Esophagus muscularis mucosa (tissue), 4 donors: ENCODE measurements at places on chromosomes 13 and 19. TPM values are rescaled to one million over a fixed set of nuclear protein-coding genes. Genes with fewer than 3 reads are reported as not detected.

Gene CGB1
- not detected for total RNA-seq

Gene CNN2
- 47.3 TPM for total RNA-seq

Gene KDM4B
- total RNA-seq, result 26.0 TPM

Gene CLDN10
- total RNA-seq, result 1.2 TPM

Gene HCN2
- total RNA-seq, result 0.42 TPM

DNA sequence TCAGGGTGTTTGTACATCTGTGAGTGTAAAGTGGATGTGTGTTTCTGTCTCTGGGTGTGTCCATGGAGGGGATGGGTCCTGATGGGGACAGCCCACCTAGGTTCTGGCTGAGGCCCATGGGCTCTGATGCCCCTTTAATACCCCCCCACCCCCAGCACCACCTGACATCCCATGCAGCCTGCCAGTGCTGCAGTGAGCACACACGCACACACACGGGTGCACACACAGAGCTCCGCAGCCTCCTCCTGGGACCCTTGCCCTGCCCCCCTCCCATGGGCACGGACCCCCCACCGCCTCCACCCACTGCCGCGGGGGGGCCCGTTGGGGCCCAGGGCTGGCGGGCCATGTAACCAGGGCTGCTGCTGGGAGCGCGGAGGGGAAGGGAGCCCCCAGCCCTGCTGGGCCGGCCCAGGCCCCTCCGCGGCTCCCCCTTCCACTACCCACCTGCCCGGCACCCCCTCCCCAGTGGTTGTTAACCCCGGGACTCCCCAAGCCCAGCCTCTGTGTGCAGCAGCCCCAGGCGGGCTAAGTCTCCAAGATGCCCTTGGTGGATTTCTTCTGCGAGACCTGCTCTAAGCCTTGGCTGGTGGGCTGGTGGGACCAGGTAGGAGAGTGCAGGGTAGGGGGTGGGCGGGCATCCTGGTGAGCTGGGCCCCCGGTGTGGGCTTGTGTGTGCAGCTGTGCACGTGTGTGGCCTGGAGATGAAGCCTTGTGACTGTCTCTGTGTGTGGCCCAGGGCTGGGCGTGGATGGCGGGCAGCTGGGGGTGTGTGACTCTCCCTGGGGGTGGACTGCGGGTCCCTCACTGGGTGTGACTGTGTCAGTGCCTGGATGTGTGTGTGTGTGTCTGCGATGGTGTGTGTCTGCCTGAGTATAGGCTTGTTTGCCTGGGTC lies 32.6 kb downstream of the PDE4A start:
- no peak overlapping the region for H3K4me3 ChIP-seq
- peaks cover 6% of the 10 kb centered on the region for H3K4me1 ChIP-seq
- no peaks in the 10 kb centered on the region for H3K27me3 ChIP-seq
- H3K36me3 ChIP-seq, result peaks cover 45% of the 10 kb centered on the region
- H3K27ac ChIP-seq, result no peak overlapping the region

DNA sequence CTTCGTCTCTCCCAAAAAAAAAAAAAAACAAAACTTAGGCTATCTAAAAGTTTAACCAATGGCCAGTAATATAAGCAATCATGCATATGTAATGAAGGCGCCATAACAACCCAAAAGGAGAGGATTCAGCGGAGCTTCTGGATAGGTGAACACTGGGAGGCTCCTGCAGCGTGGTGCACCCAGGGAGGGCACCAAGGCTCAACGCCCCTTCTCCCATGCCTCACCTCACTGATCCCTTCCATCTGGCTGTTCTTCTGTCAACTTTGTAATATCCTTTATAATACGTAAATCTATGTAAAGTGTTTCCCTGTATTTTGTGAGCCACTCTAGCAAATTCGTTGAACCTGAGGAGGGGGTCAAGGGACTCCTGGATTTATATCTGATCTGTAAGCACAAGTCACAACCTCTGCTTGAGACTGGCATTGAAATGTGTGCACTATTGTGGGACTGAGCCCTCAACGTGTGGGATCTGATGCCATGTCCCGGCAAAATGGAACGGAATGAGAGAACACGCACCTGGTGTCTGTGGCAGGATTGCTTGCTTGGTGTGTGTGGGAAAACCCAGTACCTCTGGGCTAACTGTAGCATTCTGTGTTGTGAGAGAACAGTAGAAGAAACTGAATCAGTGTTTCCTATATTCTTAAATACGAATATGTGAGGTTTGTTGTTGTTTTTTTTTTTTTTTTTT lies 521 bp upstream of the ZNF665 start:
- no peaks in the 10 kb centered on the region for H3K27me3 ChIP-seq
- peaks cover 32% of the 10 kb centered on the region for H3K4me1 ChIP-seq
- peak overlapping the region; percentile 85 for H3K27ac ChIP-seq
- peak overlapping the region; percentile 59 for H3K4me3 ChIP-seq

DNA sequence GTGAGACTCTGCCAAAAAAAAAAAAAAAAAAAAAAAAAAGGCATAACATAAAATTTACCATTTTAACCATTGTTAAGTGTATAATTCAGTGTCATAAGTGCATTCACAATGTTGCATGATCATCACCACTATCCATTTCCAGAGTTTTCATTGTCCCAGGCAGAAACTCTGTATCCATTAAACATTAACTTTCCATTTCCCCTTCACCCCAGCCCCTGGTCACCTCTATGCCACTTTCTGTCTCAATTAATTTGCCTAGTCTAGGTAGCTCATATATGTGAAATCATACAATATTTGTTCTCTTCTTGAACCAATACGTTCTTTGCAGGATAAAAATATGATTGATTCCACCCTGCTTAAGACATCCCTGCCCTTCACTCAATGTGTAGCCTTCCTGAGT lies 31.0 kb upstream of the VWA8 start:
- no peak overlapping the region for H3K4me3 ChIP-seq
- no peak for DNase-seq
- H3K36me3 ChIP-seq, result no peaks in the 10 kb centered on the region
- no peak overlapping the region for H3K27ac ChIP-seq
- H3K4me1 ChIP-seq, result no peaks in the 10 kb centered on the region

GRCh38 chr13:113519556-113519955 lies 29.0 kb upstream of the DCUN1D2 start:
- no peaks in the 10 kb centered on the region for H3K4me1 ChIP-seq
- no peak overlapping the region for H3K27ac ChIP-seq
- no peak overlapping the region for H3K4me3 ChIP-seq
- no peaks in the 10 kb centered on the region for H3K27me3 ChIP-seq

GRCh38 chr19:44725251-44725650 lies 23.3 kb upstream of the BCL3 start:
- no peaks in the 10 kb centered on the region for H3K27me3 ChIP-seq
- DNase-seq, result no peak
- no peaks in the 10 kb centered on the region for H3K36me3 ChIP-seq
- peaks cover 28% of the 10 kb centered on the region for H3K4me1 ChIP-seq
- H3K4me3 ChIP-seq, result no peak overlapping the region
- no peak overlapping the region for H3K27ac ChIP-seq

- H3K27me3 ChIP-seq, result no peaks in the 10 kb centered on the region
- no peaks in the 10 kb centered on the region for H3K36me3 ChIP-seq
- no peak for DNase-seq
- H3K4me1 ChIP-seq, result no peaks in the 10 kb centered on the region
These were observed 15.6 kb upstream of the NBEA start for GRCh38 chr13:34926508-34926907.

GRCh38 chr19:50333737-50334617 lies 4.8 kb upstream of the KCNC3 start:
- DNase-seq, result no peak
- no peaks in the 10 kb centered on the region for H3K36me3 ChIP-seq
- H3K27ac ChIP-seq, result peak overlapping the region; percentile 71
- H3K4me3 ChIP-seq, result peak overlapping the region; percentile 50

DNA sequence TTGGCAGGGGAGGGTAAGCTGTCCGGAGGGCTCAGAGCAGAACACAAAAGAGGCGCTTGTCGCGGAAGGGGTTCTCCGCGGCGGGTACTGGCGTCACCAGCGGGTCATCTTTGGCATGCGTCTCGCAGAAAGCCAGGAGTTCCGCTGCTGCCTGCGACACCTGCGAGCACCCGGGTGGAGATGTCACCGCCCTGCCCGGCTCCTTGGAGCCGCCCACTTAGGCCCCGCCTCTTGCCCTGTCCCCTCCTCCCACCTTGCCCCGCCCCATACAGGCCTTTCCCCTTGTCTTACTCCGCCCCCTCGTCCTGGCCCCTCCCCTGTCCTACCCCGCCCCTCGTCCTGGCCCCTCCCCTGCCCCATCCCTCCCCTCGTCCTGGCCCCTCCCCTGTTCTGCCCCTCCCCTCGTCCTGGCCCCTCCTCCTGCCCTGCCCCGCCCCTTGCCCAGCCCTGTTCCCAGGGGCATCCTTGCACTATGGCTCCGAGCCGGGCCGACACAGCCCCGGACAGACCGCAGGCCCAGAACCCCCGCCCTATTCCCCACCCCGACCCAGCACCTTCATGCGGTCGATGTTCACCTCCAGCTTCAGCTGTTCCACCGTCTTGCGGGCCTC lies 1.9 kb downstream of the GNG8 start:
- H3K27ac ChIP-seq, result no peak overlapping the region
- H3K27me3 ChIP-seq, result no peaks in the 10 kb centered on the region
- peak overlapping the region; percentile 52 for H3K4me3 ChIP-seq

GRCh38 chr13:61777271-61777670 lies 361.6 kb upstream of the PCDH20 start:
- no peaks in the 10 kb centered on the region for H3K36me3 ChIP-seq
- H3K27me3 ChIP-seq, result no peaks in the 10 kb centered on the region
- peaks cover 6% of the 10 kb centered on the region for H3K4me1 ChIP-seq
- DNase-seq, result no peak

GRCh38 chr19:14775869-14776586 lies 2.3 kb downstream of the ADGRE2 start:
- no peak for DNase-seq
- H3K27ac ChIP-seq, result no peak overlapping the region
- no peaks in the 10 kb centered on the region for H3K36me3 ChIP-seq

GRCh38 chr13:40472427-40473220 lies 193.8 kb downstream of the FOXO1 start:
- no peaks in the 10 kb centered on the region for H3K36me3 ChIP-seq
- no peak for DNase-seq
- H3K27ac ChIP-seq, result no peak overlapping the region
- H3K4me1 ChIP-seq, result peaks cover 27% of the 10 kb centered on the region
- H3K27me3 ChIP-seq, result no peaks in the 10 kb centered on the region

- H3K36me3 ChIP-seq, result no peaks in the 10 kb centered on the region
- H3K4me3 ChIP-seq, result no peak overlapping the region
- H3K27ac ChIP-seq, result no peak overlapping the region
- DNase-seq, result no peak
- peaks cover 16% of the 10 kb centered on the region for H3K4me1 ChIP-seq
- no peaks in the 10 kb centered on the region for H3K27me3 ChIP-seq
These were observed 67.8 kb downstream of the DGKH start for GRCh38 chr13:42116225-42116624.

DNA sequence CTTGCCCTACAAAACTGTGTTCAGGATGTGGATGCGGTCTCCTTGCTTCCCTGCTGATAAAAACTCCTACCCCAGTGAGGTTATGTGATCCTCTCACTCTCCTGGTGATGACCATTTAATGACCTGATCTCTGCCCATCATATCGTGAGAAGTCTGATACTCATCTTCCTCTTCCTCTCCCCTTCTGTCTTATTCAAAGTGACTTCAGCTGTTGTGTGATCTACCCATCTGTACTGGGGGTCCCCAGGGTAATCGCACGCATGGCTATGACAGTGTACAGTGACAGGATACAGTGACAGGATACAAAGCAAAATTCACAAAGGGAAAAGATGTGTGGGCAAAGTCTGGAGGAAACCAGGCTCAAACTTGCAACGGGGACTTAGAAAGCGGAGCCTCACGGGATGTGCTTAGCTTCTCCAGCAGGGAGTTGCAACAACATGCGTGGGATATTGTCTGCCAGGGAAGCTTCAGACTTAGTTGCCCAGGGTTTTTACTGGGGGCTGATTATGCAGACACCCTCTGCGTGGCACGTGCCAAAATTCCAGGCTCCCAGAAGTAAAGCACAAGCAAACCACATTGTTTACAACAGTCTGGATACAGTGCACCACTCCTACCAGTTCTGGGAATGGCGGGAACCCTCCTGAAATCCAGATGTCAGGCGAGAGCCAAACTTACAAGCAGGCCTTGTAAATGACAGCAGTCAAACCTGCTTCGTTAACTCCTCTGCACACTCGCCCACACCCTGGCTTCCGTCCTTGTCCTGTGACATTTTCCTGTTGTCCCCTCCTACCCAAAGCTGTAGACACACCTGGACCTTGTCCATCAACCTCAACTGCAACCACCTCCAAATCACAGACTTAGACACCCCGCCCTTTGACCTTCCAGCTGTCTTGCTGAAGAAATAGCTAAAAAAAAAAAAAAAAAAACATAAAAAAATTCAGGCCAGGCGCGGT lies 18.0 kb upstream of the GARRE1 start:
- DNase-seq, result no peak
- H3K36me3 ChIP-seq, result no peaks in the 10 kb centered on the region
- peaks cover 22% of the 10 kb centered on the region for H3K4me1 ChIP-seq
- no peak overlapping the region for H3K27ac ChIP-seq

DNA sequence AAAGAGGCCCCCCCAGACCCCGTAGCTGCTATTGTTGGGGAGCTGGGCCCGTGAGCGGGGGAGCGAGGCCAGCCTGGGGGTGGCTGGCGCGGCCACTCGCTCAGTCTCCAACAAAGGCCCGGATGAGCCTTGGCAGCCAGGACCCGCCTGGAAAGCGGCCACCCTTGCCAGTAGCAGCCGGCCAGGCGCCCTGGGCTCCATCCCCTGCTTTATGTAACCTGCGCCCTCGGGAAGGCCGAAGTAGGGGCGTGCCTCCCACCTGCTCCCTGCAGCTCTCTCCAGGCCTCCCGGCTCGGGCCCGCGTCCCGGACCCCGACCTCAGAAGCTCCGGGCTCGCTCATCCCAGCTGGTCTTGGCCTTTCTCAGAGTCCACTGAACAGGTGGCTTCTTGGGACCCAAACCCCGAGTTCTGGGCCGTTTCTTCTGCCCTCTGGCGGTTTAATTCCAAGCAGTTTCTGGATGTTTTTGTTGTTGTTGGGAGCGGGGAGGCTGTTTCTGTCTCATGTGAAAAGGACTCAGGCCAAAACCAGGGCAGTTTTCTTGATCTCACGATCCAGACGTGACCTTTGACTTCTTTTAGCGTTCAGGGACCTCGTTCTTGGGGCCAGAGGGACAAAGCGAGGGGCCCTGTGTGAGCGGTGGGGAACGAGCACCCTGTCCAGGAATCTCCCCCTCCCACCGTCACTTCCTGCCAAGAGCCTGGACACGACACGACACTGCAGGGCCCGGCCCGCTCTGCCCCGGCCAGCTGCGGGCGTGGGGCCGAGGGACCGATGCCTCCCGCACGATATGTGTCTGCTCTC lies 1.2 kb downstream of the CDC34 start:
- H3K27ac ChIP-seq, result peak overlapping the region; percentile 99
- H3K4me3 ChIP-seq, result peak overlapping the region; percentile 99
- peaks cover 28% of the 10 kb centered on the region for H3K36me3 ChIP-seq
- H3K27me3 ChIP-seq, result no peaks in the 10 kb centered on the region
- H3K4me1 ChIP-seq, result peaks cover 43% of the 10 kb centered on the region
- DNase-seq, result no peak
